Endodermal cell (in vitro differentiated cells): ENCODE measurements at places on chromosomes 2 and 18.

GRCh38 chr2:206379886-206380285 lies 63.4 kb upstream of the ADAM23 start:
- DNase-seq, result no peak

DNA sequence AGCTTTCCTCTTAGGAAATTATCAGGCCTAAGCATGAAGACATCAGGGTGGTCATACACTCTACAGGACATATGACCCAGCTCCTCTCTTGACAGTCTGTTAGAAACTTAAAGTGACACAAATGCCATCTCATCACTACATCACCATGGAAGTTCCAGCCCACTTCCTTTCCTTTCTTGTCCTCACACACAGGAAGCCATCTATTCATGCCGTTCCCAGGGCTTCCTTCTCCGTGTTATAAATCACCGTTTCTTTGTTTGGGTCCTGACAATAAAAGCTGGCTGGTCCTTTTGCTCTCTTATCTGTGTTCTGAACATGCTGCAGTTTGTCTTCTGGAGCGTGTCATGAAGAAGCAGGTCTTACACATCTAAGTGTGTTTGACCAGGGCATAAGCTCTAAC lies 692.1 kb upstream of the CELF4 start:
- no peak for DNase-seq

DNA sequence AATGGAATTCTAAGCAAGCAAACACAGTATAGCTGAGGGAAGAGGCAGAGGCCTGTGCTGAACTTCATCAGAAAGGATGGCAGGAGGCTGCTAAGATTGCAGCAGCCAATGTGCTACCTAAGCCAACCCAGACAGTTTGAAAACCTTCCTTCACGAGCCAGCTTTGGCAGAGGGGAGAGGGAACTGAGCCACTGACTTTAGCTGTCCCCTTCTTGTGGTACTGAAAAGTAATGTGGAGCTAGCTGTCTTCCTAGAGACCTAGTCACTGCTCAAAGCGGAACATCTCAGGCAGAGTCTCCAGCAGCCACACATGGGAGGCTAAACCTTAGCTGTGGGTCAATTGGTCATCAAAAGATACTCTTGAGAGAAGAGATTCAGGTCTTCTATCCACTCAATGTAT lies 419.0 kb downstream of the FBXO15 start:
- no peak for DNase-seq

- DNase-seq, result no peak
Measured at GRCh38 chr18:55123361-55123760, 164.1 kb upstream of the CCDC68 start.

- no peak for DNase-seq
Measured at GRCh38 chr2:15287447-15288184, 273.5 kb downstream of the NBAS start.

- DNase-seq, result no peak
Measured at GRCh38 chr18:78547817-78548216, 431.8 kb upstream of the SALL3 start.

DNA sequence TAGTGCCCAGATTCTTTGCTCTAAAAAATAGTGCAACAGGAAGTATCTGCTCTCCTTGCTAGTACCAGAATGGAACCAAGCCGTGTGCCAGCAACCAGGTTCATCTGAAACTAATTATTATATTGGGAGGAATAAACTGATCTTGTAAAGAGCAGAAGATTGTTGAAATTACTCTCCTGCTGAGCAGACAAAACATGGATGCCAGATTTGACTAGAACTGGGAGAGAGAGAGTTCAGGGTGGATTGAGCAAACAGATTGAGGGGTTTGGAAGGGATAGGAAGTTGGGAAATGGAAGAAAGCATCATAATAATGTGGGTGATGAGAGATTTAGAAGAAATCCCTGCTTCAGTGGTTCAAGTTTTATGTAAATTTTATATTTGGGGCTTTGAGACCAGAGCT lies 160.1 kb upstream of the RASGRP3 start:
- DNase-seq, result no peak

DNA sequence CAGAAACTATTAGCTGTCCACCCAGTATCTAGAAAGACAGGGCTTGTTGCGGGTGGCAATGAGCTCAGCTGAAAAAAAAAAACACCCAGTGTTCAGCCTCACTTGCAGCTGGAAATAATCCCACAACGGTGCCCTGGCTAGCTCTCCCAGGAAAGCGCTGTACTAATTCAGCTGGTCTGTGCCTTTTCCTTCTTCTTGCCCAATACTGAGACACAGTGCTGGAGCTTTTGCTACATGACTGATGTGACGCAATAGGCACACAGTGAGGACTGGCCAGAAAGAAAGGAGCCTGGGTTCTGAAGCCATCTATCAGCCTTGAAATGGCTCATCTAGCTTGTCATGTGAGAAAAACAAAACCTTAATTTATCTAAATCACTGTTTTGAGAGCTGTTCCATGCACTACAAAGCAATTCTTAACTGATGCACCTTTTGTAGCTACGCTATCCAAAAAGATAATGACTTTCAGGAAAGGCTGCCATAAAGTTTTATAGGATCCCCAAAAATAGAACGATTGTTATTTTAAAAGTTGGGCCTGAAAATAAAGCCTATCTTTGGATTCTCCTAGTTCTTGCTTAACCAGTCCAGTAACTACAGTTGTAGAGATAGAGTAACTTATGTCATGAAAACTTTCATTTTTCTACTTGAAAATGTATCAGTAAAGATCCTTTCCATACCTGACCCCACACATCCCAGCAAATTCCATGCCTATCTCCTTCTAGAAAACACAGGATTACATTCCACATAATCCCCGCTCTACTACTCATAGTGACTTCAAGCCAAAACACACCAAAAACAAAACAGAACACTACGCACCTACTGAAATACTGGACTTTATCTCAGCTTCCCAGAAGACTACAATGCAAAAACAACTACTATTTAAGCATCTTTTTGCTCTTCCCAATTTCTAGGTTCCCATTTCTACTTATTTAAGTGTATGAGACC lies 15.9 kb downstream of the KIDINS220 start:
- DNase-seq, result no peak

DNA sequence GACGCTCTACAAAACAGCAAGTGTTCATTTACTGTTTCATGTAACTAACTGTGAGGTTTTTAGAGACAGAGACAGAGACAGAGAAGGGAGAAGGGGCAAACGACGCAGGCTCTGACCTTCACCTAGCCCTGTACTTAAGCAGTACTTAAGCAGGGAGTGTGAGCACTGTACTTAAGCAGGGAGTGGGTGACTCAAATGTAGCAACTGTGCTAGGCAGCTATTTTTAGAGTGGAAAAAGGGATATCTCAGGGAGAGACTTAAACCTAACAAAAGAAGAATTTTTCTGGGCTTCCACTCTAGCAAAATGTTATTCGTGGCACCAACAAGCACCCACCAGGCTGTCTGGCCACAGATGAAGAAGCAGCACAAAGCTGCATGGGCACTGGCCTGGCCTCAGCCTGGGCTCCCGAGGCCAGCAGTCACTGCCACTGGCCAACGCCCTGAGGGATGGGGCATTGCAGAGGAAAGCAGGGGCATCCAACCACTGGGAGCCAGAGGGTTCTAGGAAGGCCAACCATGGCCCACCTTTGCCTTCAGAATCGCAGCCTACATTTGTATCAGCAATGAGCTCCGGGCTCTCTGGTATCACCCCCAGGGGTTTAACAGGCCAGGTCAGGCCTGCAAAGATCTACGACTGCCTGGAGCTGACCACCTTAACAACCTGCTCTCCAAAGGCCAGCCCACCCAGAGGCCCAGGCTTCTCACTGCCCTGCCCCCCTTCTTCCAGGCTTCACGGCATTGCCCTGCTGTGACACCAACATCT lies 154.3 kb downstream of the TTC32 start:
- DNase-seq, result no peak

DNA sequence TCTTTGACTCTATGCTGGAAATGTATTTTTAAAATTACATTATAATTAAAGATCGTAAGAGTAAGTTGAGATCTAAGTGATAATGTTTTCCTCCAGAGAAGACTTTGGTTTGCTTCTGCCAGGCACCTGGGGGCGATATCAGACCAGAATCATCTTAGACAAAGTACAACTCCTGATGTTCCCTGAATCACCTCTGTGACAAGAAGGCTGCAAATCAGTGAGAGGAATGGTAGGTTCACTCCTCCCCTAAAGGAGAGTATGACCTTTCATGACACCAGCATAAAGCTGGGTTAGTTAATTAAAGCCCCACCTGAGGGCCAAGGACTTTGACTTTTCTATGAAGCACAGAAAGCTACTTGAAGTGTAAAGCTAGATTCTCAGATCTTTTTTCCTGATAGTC lies 114.4 kb upstream of the DTNA start:
- peak; percentile 76 for DNase-seq

DNA sequence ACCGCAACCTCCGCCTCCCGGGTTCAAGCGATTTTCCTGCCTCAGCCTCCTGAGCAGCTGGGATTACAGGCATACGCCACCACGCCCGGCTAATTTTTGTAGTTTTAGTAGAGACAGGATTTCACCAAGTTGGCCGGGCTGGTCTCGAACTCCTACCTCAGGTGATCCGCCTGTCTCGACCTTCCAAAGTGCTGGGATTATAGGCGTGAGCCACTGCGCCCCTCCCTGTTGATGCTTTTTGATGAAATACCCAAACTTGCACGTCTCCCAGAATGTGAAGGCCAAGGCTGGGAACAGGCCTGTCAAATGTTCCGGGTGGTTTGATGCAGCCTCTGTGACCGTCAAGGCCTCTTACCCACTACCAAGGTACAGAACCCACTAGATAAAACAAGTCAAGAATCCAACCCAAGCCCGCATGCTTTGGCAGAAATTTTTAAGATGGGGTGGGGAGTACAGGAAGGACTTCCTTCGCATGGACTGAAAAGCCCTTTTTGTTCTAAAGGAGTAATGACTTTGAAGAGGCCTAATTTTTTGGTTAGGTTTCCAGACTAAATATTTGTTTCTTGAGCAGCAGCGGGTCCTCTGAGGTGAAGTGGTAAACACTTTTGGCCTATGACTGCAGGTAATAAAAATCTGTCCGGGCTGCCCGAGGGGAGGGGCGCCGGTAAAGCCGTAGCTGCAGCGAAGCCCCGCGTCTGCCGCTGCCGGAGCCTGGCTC lies 3.7 kb upstream of the EVX2 start:
- DNase-seq, result peak; percentile 45

GRCh38 chr2:76427452-76427851 lies 716.7 kb upstream of the GCFC2 start:
- DNase-seq, result no peak

- DNase-seq, result peak; percentile 14
Measured at GRCh38 chr2:239318151-239318611, 82.6 kb downstream of the HDAC4 start.

DNA sequence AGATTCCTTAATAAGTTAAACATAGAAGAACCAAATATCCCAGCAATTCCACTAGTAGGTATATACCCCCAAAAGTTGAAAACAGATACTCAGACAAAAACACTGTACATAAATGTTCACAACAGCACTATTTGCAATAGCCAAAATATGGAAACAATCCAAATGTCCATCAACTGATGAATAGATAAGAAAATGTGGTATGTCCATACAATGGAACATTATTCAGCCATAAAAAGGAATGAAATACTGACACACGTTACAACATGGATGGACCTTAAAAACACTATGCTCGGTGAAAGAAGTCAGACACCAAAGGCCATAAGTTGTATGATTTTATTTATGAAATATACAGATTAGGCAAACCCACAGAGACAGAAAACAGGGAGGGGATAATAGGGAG lies 12.5 kb downstream of the TMEM178A start:
- no peak for DNase-seq

GRCh38 chr18:24168496-24168895 lies 29.6 kb downstream of the CABYR start:
- no peak for DNase-seq

DNA sequence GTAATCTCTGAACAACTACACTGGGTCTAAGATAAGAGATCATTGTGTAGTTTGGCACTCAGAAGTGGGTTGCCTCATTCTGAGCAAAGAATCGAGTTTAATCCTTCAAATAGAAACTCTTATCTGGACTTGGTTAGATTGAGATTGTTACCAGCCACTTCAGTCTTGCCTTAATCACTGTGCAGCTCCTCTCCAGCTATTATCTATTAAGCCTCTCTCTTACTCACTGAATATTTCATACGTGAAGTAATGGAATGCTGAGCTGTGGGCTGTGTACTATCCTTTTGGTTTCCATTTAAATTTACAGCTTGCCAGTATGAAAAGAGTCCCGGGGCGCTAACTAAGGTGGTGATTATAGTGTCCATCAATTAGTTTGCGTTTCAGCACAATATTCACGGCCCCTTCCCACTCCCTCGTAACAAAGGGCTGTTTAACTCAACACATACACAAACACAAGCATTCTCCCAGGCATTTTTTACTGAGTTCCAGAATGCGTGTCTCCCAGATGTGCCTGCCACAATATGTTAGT lies 65.7 kb upstream of the NCKAP5 start:
- DNase-seq, result no peak

- no peak for DNase-seq
Measured at GRCh38 chr18:79422022-79422782, 26.5 kb downstream of the NFATC1 start.

- DNase-seq, result no peak
Measured at GRCh38 chr2:30293303-30293921, 62.1 kb downstream of the LBH start.

DNA sequence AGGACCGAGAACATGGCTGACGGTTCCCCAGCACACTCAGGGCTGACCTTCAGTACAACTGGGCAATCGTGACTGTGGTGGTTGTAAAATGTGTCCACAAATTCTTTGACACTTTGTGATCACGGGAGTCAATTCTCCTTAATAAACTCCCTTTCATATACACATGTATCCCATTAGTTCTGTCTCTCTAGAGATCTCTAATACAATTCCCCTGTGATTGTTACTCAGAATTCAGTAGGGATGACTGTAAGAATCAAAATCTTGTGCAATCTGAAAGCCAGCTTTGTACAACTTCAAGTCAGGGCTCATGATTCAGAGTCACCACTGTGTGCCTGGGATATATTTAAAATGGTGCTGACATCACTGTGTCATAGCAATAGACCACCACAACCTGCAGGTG lies 89.5 kb upstream of the LMAN1 start:
- DNase-seq, result no peak

GRCh38 chr2:42865884-42866881 lies 73.8 kb upstream of the HAAO start:
- DNase-seq, result no peak

GRCh38 chr2:201887773-201888425 lies 81.6 kb downstream of the CDK15 start:
- no peak for DNase-seq
